ENCODE measurements at places on chromosomes 7 and 10.

DNA sequence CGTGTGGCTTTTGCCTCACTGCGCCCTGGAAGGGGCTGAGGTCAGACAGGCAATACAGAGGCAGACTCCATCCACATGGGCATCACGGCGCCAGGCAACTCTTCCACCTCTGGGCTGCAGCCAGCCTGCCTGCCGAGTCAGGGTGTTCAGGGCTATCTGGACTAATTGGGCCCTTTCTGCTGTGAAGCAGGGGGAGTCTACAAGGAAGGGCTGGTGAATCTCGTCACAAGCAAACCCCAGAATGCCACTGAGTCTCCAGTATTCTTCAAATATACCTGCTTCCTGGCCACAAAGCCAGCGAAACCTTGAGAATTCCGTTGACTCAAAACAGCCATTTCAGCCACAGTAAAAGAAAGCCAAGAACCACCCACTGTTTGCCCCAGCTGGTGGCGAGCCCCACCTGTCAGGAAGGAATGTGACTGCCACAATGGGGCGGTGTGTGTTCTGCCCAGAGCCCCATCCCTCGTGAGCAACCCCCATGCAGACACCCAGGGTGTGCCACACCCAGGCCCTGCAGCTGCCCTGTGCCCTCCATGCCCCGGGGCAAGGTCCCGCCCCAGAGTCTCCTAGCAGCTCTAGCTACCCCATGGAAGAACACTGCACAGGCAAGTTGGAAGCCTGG is 117.3 kb downstream of the FAM53B start:
- no peak for DNase-seq

GRCh38 chr7:41190581-41190980 is 512.3 kb downstream of the INHBA start:
- DNase-seq: no peak

GRCh38 chr7:117297606-117298005 is 25.3 kb downstream of the WNT2 start:
- DNase-seq: no peak

- DNase-seq: no peak
Observed at GRCh38 chr7:88203401-88203800, 16.4 kb downstream of the SRI start.

- no peak for DNase-seq
Observed at GRCh38 chr10:132624847-132625471, 87.4 kb downstream of the INPP5A start.

GRCh38 chr7:17671956-17672355 is 268.3 kb downstream of the SNX13 start:
- no peak for DNase-seq

DNA sequence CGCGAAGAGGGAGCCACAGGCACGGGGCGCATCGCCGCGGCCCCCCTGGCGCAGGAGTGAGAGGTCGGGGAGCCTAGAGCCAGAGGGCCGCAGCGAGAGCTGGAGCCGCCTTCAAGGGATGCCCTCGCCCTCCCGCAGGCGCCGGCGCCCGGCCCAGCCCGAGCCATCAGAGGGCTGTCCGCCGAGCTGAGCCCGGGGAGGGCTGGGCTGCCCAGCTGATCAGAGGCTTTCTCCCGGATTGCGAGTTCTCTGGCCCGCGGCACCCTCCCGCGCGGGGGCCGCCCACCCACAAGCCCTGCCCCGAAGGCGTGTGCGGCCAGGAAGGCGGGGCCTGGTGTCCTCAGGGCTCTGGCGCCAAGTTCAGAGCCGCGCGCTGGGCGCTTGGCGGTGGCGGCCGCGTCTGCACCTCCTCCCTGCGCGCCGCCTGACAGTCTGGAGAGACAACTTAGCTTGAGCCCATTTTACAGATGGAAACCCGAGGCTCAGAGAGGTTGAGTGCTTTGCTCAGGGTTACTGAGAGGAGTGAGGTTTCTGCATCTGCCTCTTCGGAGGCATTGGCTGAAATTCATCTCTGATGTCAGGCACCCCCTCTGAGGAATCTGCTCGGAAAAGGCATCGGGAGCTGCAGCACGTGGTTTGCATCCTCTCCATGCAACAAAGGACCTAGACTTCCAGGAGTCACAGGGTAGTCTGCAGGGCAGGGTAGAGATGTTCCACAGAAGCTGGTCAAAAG is 3.8 kb upstream of the ANTXRL start:
- DNase-seq: no peak

DNA sequence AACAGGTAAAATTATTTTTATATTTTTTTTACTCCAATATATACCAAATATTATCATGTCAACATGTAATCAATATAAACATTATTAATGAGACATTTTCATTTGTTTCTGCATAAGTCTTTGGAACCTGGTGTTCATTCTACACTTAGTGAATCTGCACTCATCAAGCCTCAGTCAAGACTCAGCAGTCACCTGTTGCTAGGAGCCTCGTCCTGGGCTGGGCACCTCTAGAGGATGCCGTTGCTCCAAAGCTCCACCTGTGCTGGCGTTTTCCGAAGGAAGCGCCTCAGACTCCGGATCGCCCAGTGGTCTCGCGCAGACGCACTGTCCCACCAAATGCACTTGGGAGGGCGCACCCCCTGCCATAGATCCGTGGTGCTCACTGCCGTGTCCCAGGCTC is 604.7 kb upstream of the MKI67 start:
- DNase-seq: no peak

DNA sequence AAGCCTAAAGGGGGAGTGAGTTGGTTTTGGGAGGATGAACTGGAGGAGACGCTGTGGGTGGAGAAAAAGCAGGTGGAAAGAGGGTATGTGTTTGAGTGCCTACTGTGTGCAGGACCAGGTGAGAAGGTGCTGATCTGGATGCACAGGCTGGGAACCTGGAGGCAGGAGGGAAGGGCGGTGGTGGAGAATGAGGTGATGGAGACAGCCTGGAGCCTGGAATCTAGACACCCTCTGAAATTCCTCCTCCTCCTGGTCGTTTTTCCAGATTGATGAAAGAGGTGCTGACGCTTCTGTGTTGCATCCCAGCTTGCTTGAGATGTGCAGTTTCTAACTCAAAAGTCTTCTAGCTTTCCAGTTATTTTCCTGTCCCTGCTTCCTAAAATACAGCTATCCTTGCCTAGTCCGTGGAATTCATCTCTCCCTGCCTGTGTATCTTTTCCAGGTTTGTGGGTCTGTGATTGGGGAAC is 67.5 kb downstream of the LRMDA start:
- no peak for DNase-seq

- no peak for DNase-seq
Observed at GRCh38 chr10:11325817-11326216, 285.6 kb downstream of the USP6NL start.

DNA sequence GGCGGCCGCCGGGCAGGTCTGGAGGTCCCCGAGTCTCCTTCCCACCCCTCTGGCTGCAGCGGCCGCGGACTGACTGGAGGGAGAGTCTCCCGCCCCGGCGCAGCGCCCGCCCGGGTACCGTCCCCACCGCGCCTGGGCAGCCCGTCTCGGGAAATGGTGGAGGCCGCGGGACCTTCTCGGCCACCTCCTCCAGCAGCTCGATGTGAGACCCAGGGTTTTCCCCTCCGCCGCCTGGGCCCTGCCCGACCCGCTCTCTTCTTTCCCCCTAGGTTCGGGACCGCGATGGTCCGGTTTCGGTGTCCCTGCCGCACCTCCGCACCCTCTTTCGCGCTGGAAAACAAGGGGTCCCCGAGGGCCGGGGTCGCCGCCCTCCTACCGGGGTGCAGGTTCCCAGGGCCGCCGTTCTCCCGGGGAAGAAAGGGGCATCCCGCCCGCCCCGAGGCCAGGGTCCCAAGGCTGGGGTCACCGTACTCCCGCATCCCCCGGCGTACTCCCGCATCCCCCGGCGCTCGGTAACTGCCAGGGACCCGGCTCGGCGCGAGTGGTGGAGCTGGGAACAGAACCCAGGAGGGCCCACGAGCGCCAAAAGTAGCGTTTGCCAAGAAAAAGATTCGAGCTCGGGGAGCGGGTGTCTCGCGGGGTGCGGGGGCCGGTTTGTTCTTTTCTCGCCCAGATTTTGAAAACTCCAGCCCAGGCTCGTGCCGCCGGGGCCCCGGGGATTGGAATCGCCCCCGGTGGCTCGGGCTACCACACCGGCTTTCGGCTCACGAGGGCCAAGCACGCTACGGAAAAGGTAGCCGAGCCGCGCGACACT is 3.4 kb downstream of the TNRC18 start:
- no peak for DNase-seq

- DNase-seq: no peak
Observed at GRCh38 chr7:142787783-142788182, 17.0 kb downstream of the PRSS2 start.

DNA sequence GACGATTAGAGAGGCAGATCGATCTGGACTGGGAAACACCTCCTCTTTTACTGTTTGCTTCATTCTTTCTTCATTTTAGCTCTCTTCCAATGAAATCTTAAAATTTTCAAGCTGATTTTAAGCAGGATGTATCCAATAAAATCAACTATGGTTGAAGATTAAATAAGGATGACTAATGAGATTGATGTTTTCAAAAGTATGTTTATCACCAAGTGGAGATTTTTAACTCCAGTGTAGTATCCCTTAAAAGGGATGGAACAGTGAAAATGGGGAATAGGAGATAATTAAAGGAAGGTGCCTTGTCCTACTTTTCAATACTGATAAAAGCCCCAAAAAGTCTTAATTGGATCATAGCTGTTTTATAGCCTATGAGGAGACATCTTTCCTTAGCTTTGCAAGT is 11.6 kb upstream of the LIPF start:
- DNase-seq: no peak

GRCh38 chr10:132774181-132774901 is 11.6 kb downstream of the NKX6-2 start:
- no peak for DNase-seq

- no peak for DNase-seq
Observed at GRCh38 chr10:22473044-22473443, 127.7 kb downstream of the SPAG6 start.

DNA sequence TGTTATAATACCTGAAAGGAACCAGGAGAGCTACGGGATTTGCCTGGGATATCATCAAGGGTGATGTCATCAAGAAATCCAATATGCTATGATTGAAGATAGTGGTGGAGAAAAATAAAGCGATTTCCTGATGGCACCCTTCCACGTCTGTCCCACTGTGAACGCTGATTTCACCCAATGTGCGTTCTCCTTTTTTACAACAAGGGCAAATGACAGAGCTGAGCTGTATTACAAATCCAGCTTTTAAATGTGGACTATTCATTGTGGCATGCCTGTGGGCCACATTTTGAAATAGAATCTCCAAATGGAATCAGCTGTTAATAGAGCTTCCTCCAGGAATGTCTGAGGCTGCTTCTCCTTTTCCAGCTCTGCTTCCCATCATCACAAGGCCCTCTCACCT is 23.3 kb downstream of the SLC13A4 start:
- DNase-seq: no peak

DNA sequence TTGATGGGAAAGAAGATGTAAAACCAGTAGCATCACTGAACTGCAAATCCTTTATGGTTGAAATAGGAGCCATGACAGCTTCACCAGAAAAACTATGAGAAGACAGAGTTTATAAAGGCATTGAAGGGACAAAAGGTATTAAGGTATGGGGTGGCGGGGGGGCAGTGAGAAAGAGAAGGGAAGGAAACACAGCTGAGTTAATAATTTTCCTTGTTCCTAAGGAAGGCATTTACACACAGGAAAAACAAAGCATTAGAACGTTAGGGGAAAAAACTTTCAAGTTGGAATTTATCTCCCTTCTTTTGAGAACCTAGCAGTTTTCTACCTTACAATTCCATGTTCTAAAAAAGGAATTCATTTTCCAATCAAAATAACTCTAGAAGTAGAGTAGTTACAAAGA is 4.4 kb downstream of the LARP4B start:
- no peak for DNase-seq

- no peak for DNase-seq
Observed at GRCh38 chr10:107554333-107554732, 389.8 kb upstream of the SORCS1 start.

DNA sequence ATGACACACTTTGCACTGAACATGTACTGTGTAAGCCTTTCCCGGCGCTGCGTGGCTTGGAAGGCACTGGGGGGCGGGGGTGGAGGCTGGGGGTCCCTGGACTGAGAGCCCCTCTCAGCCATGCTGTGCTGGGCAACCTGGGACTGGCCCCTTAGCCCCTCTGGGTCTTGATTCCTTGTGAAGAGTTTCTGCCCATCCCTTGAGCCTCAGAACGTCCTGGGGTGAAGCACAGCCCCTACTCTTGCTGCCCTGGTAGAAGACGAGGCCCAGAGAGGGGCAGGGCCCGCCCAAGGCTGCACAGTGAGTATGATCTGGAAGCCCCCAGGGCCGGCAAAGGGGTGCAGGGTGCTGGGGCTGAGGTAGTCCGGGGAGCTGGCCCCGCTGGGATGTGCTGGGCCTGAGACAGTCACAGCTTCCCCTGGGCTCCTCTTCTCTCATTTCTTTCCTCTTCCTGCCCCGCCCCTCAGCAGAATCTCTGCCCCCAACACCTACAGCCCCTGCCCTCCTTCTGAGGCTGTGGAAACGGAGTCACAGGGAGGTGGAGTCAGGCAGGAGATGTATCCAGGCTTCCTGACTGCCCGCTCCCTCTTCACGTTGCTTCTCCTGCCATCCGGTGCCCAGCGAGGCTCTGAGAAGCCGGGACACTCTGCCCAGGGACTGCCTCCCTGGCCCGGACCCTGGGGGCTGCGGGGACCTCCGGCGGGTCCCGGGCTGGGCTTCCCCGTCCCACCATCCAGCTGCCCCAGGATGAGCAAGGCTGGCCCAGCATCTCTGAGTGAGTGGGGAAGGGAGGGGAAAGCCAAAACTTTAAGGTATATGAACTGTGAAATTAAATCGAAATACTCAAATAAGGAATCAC is 60.5 kb downstream of the UNCX start:
- DNase-seq: no peak

- DNase-seq: no peak
Observed at GRCh38 chr10:66772548-66773471, 153.0 kb upstream of the LRRTM3 start.

DNA sequence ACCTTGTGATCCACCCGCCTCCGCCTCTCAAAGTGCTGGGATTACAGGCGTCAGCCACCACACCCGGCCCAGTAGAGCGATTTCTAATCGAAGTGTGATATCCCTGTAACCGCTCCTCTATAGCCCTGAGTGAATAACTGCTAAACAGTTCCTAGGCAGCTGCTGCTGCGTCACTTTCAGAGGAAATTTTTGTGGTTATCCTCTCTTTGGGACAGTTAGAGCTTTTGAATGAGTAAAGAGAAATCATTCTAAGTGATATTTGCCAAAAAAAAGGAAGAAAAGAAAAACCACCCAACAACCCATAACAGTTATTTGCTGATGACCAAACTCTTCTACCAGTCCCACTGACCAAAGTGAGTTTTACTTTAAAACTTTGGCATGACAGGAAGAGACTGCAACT is 59.9 kb downstream of the MKX start:
- no peak for DNase-seq

All from stimulated activated CD4-positive, alpha-beta T cell treated with anti-CD3 and anti-CD28 coated beads, Interleukin-1b, Interleukin-23, amount 100 ng/mL, for 1 hour (primary cell).